ENCODE measurements at places on chromosomes 2 and 18.

- no peak for DNase-seq
Measured at GRCh38 chr18:63562284-63562683, 20.1 kb downstream of the SERPINB12 start.

DNA sequence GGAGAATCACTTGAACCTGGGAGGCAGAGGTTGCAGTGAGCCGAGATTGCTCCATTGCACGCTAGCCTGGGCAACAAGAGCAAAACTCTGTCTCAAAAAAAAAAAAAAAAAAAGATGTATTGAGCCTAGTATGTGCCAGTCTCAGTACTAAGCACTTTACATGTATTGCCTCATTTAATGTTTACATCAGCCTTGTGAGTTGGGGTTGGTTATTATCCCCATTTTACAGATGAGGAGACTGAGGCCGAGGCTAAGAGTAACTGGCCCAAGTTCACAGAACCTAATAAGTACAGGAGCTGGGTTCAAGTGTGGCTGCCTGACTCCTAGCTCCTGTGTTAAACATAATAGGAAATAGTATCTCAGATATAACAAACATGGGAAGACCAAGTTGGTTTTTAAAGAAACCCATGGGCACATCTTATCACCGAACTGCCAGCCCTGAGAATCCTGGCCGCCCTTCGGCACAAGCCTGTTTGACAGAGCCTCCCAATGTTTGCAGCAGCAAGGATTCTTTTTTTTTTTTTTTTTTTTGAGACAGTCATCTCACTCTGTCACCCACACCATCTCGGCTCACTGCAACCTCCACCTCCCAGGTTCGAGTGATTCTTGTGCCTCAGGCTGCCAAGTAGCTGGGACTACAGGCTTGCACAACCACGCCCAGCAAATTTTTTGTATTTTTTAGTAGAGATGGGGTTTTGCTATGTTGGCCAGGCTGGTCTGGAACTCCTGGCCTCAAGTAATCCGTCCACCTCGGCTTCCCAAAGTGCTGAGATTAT lies 24.2 kb upstream of the GMPPA start:
- DNase-seq = no peak

GRCh38 chr18:56775701-56776100 lies 124.5 kb downstream of the WDR7 start:
- DNase-seq = no peak

DNA sequence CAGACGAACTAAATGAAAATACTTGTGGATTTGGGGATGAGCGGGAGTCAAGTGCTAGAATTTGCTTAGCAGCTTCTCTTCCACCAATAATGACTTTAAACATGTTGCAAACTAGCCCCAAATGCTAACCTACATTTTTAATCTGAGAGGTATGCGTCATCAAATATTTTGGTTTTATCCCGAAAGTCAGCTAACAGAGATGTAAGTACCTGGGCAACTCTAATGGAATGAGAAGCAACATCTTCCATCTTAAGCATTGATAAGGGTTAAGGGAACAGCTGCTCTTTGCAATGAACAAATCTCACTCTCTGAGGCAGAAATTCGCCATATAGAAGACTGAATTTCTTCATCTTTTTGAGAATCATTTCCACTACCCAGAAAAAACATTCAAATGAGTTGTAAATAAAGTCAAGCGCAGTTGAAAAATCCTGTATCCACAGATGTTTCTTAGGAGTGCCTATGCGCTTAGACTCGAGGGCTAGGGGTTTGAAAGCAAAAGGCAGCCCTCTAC lies 926 bp upstream of the YPEL5 start:
- DNase-seq = no peak

DNA sequence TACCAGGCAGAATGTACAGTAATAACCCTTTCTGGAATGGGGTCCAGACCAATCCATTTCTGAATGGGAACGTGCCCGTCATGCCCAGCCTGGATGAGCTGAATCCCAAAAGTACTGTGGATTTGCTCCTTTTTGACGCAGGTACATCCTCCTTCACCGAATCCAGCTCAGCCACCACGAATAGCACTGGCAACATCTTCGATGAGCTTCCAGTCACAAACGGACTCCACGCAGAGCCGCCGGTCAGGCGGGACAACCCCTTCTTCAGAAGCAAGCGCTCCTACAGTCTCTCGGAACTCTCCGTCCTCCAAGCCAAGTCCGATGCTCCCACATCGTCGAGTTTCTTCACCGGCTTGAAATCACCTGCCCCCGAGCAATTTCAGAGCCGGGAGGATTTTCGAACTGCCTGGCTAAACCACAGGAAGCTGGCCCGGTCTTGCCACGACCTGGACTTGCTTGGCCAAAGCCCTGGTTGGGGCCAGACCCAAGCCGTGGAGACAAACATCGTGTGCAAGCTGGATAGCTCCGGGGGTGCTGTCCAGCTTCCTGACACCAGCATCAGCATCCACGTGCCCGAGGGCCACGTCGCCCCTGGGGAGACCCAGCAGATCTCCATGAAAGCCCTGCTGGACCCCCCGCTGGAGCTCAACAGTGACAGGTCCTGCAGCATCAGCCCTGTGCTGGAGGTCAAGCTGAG lies 89.6 kb downstream of the SH3BP4 start:
- DNase-seq = no peak

- DNase-seq = no peak
Measured at GRCh38 chr2:171401947-171402346, 31.8 kb downstream of the METTL8 start.

DNA sequence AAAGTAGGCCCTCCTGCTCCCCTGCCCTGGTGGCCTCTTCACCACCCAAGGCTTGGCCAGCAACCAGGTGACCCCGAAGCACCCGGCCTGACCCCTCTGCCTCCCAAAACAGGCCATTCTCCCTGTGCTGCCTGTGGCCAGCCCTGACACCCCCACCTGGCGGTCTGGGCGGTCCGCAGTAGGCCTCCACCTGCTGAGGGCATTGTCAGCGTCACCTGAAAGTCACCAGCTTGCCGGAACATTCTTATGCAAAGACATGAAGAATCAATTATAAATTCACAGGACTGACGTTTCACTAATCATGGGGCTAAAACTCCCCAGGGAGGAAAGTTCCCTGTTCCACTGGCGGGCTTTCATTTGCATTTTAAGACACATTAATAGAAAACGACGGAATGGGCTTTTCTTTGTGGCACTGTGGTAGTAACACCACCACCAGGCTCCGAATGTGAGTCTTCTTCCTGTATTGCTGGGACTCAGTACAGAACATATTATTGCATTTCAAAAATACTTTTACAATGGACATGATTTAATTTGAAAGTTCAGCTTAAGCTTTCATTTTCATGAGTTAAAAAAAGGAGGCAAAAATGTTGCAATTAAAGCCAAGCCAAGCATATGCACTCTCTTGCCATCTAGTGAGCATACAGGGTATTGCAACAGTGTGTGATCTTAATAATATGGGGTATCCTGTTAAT lies 57.4 kb downstream of the ADI1 start:
- DNase-seq = no peak

- no peak for DNase-seq
Measured at GRCh38 chr2:233486357-233486756, 80.2 kb downstream of the USP40 start.

GRCh38 chr2:127293386-127293747 lies 577 bp downstream of the ERCC3 start:
- no peak for DNase-seq

DNA sequence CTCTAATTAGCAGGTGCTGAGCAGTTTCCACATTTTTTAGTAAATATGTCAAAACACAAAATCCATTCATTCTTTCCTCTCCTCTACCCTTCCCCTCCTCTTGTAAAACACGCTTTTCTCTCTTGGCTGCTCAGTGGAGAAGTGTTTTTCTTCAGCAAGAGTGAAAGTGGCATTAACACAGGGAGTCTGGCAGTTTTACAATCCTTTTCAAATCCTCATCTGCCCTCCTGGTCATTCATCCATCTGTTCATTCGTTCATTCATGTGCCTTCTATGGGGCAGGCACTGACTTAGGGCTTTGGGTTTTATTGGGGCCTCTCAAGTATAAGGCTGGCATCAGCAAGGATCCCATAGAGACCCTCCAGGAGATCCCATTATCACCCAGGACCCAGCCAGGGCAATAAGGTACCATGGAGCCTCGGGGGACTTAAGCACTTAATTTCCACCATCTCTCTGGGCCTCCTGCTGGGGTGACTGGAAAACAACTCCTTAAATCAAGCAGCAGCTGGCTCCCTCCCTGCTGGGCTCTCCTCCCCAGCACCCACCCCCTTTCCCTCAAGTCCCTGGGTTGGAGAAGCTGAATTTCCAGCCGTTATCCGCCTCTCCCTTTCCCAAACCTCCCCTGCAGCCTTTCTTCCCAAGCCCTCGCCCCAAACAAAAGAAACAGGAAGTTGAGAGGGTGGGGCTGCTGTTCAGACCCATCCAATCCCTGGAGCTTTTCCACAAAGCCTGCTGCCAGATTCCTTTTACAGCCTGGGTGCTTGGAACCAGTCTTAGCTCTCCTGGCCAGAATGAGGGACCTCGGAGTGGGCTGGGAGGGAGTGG lies 32.6 kb downstream of the MARCHF4 start:
- DNase-seq = no peak

GRCh38 chr18:6488956-6489355 lies 74.2 kb upstream of the L3MBTL4 start:
- no peak for DNase-seq

GRCh38 chr2:15359716-15360531 lies 201.2 kb downstream of the NBAS start:
- DNase-seq = no peak

DNA sequence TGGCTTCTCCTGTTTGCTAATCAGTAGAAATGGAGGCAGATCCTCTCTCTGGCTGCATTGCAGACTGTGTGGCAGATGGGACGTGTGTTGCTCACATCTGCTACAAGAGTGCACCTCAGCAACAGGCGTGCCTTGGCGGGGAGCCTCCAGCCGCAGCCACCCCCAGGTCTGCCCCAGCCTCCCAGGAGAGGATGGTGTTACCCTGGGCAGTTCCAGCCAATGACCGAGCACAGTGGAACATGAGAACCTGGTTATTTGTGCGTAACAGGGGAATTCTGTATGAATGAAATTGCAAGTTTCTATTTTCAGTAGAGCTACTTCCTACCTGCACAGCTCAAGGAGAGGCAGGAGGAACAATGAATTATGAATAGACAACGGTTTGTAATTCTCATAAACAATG lies 130.6 kb upstream of the CBLN2 start:
- no peak for DNase-seq

DNA sequence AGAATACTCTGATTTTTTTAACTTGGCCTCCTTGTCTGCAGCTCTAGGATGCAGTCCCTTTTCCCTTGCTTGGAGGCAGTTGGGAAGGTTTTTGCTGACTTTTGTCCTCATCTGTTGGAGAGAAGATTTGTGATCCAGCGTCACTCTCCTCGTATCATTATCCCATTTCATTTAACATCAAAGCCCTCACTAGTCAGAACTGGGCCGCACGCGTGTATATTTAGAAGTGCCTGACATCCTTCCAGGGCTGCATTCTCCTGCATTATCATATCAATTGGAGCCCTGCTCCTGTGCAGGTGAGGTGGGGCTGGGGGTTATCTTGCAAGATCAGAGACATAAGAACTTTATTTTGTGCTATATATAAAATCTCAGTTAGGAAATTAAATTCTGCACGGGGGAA lies 435.1 kb upstream of the HS6ST1 start:
- DNase-seq = no peak

DNA sequence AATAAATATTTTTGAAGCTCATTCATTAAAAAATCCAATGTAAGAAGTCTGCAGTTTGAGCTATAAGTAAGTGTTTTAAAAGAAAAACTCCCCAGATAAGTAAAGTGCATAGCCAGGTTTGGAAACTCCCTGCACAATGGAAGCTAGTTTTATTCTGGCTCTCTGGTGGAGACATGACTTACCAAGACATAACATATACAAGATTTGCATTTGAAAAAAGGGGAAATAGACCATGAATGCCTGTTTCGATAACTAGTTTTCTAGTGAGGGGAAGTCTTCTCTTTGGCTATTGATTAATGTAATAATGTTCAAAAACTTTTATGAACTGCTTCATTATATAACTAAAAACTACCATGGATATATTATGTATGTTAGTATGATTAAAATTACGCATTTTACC lies 435.2 kb downstream of the ARHGAP15 start:
- DNase-seq = no peak

GRCh38 chr18:58615140-58616132 lies 13.5 kb downstream of the ALPK2 start:
- DNase-seq = no peak

DNA sequence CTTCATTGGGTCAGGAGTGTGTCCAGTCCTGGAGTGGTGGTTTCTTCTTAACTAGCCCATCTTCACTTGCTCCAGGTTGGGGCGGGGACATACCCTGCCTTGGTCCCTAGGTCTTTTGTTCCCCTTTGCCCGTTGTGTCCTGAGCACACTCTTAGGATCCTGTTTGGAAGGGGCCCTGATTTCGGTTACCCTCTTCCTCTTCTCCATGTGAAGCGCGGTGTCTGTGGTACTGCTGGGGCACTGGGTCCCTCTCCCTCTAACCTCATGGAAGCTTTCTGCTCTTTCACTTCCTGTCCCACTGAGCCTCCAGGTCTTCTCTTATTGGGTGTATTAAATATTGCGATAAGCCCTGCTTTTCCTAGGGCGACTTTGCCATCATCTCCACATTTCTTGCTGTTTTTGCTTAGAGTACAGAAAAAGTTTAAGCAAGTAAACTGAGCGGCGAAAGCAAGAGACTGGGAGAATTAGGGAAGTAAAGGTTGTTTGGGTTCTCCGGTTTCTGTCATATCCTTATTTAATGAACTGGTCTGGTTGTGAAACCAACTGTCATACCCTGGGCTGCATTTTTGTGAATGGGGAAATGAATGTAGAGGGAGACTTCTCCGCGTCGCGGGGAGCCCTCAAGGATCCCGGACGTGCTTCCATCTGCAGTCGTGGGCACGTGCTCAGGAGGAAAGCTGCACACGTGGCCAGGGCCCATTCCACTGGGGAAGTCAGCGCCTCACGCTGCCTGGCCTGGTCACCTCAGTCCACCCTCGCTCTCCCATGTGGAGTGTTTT lies 73.8 kb upstream of the B3GNT7 start:
- no peak for DNase-seq

GRCh38 chr2:102034683-102035548 lies 43.2 kb downstream of the IL1R2 start:
- no peak for DNase-seq

GRCh38 chr2:37283207-37283606 lies 41.4 kb downstream of the PRKD3 start:
- DNase-seq = no peak

GRCh38 chr2:16321872-16322271 lies 343.8 kb downstream of the CYRIA start:
- no peak for DNase-seq

DNA sequence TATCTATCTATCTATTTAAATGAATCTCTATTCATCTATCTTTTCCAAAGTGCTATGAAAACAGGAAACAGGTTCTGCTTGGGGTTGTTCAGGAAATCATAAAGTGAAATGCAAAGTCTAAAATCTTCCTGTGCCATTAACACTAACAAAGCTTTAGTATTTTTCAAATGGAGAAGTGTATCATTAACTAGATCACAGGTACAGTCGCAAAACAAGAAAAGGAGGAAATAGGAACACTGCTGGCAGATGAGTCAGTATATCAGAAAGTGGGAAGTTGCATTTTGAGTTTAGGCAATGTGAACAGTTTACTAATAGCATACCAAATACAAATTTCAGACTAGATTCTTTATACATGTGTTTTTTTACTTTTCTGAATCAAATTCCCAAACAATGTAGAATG lies 888.5 kb upstream of the FSHR start:
- DNase-seq = no peak
